Anterior cingulate cortex (tissue), 58 donors: ENCODE measurements at places on chromosomes 3 and 15.

DNA sequence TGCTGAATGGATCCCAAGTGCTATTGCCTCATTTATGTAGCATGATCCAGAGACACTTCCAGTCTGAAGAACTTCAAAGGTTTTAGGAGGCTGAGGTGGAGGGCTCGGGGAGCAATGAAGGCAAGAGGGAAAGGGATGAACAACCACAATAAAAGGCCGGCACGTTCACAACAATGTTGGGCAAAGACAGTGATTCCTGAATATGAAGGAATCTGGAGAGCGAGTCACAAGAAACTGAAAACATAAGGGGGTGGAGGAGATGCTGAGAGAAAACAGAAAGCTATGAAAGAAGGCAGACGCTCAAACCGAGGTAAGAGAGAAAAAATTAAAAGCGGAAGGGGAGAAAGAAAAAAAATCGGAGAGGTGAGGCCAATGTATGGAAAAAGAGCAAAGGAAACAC lies 120.1 kb downstream of the GREM1 start:
- DNase-seq = no peak

- no peak for DNase-seq
These were observed 73.9 kb upstream of the ADPGK start for GRCh38 chr15:72857331-72858063.

GRCh38 chr15:32096916-32097617 lies 66.8 kb downstream of the CHRNA7 start:
- no peak for DNase-seq

DNA sequence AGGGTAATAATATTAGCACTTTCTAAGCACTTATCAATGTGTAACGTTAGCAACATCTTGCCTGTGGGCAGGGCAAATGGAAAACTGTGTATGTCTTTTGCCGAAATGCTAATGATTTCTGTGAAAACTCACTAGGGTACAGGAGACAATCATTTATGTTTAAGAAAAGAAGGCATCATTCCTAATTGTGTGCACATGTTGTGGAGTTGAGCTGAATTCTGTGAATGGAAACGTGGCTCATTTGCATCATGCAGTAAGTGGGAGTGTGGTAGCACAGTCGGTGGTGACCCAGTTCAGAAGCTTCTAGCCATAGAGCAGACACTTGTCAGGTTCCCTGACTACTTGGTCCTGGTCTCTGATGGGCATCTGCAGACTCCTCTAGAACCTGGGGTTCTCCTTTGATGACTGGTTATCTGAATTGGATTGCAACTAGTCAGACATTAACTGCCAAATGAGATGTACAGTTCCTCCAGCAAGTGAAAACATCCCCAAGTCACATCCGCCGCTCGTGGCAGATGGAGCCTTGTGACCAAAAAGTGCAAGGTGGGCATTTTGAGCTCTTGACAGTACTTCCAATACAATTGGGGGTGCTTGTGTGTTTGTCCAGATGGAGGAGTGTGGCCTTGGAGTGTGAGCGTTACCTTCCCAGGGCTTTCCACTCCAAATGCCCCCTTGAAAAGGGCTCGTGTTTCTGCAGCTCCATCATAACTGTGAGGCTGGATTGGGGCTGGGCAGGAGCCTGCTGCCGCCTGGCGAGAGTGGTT lies 21.5 kb downstream of the MRPS25 start:
- DNase-seq = no peak

GRCh38 chr15:52730594-52730993 lies 51.4 kb upstream of the ATOSA start:
- DNase-seq = no peak

DNA sequence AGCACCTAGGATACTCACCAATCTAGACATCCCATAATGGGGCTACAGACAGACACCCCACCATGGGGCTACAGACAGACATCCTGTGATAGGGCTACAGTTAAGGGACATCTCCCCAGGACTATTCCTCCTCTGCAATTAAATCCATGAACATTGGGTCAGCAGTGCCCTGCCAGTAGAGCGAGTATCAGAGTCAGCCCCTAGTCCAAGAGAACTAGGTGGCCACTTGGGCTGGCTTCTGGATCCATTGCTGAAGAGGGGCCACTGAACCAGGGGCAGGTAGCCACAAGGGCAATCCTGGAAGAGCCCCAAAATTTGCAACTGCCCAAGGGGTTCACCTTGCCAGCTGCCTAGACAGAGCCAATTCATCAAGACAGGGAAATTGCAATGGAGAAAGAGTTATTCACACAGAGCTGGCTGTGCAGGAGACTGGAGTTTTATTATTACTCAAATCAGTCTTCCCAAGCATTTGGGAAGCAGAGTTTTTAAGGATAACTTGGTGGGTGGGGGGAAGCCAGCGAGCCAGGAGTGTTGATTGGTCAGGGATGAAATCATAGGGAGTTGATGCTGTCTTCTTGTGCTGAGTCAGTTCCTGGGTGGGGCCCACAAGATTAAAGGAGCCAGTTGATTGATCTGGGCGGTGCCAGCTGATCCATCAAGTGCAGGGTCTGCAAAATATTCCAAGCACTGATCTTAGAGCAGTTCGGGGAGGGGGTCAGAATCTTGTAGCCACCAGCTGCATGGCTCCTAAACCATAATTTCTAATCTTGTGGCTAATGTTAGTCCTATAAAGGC lies 170.2 kb upstream of the SMAD3 start:
- no peak for DNase-seq
